Midbrain (tissue), 1 donor: ENCODE measurements at places on chromosomes 6 and 20.
A peak's percentile ranks its signal among the peaks of the same experiment; 100 is the strongest.

- DNase-seq, result no peak
These were observed 45.9 kb upstream of the CENPW start for GRCh38 chr6:126293891-126294524.

GRCh38 chr6:126812010-126812409 lies 306.5 kb upstream of the RSPO3 start:
- no peak for DNase-seq

DNA sequence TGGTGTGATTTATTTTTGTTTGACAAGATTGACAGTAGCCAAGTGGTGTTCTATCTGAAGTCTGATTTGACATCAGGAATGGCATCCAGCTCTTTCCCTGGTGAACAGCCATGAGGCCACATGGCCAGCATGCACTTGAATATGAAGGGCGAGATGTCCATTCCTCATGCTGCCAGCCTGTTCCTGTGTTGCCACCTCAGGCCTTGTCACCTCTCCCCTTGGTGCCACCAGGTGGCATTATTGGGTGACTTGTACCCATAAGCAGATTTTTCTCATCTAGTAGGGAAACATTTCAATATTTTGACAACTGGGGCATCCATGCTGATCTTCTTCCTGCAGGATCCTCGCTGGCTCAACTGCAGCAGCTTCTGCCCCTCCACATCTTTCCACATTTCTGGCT lies 199.1 kb downstream of the ERMARD start:
- no peak for DNase-seq

DNA sequence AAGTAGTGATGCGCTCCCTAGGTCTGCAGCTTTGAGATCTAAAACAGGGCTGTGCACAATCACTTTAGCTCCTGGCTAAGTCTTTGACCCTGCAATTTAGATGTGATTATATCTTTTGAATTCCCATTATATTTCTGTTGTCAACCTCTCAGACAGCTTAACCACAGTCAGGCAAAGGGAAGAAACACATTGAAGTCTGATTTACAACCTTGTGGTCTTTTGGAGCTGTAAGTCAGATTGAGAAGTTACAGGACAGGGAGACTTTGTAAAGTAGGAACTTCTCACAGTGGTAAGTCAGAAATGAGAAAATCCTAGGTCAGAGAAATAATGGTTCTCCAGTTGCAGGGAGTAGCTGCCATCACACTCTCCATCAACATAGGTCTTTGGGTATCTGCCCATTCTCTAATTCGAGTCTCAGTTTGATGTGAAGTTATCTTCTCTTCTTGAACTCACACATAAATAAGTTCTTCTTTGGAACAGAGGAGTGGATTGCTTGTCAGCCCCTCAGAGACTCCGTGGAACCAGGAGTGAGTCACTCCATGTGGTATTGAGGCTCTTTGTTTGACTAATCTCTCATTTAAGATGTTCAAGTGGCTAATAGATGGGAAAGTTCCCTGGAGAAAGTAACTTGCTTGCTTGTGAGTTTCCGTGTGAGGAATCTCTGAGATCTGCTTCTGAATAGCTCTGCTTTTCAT lies 35.0 kb upstream of the SGK1 start:
- no peak for DNase-seq

DNA sequence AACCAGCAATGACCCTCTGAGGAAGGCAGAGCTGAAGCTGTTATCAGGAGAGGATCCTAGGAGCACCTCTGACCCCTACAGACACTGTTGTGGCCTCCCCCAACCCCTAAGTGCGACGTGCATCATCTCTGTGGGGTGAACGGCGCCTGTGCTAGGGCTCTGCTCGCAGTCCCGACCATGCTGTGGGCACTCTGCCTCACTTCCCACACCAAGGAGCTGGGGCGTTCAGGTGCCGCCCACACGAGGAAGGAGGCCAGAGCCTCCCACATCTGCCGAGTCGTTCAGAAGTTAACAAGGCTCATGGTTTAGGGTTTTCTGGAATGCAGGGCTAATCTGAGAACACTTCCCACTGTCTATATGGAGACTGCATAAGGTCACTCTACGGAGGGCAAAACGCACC lies 62.1 kb downstream of the GINS1 start:
- DNase-seq, result no peak

DNA sequence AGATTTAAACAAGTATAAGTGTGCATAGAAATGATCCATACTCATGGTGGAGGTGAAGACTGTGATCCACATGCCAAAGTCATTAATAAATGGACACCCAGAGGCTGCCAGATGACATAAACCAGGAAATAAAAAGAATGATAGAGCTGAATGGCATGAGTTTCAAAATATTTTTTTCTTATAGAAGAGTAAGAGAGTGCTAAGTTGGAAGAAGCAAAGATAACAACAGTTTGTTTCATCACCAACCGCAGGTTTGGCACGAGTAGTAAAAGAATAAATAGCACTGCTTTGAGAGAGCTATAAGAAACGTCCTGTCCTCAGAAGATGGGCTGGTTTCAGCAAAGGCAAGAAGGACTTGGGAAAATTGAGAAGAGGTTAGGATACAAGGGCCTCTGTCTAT lies 246.9 kb downstream of the UBE3D start:
- DNase-seq, result no peak

DNA sequence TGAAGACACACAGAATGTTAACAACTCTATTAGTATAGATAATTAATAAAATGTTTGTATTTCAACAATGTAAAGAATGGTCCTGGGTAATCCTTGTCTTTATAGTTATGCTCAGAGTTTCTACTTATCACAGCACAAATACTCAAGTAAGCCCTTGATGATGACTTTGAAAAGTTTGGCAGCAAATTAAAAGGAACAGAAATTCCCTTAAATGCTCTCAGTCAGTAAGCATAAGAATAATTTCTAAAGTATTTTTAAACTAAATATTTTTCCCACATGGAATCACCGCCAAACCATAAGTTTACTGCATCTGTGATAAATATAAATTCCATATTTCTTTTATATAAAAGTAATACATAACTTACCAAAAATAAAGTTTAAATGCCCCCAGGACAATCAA lies 96.1 kb downstream of the COL12A1 start:
- DNase-seq, result no peak

GRCh38 chr6:30752157-30752927 lies 8.0 kb upstream of the IER3 start:
- peak; percentile 35 for DNase-seq

DNA sequence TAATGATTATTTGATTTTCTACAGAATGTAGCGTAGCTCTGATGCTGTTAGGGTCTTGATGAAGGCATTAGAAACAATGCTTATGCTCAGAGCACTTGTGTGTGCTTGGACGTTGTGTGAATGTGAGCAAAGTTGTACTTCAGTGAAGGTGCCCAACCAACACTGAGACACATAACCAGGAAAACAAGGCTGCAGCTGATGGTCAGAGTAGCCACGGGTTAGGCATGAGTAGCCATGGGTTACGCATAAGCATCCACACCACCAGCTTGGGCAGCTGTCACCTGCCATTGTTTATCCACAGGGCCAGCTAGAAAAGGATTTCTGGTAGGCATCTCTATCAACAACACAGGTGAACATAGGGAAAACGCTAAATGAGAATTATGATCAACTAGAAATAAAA lies 326.6 kb downstream of the NRN1 start:
- DNase-seq, result no peak

DNA sequence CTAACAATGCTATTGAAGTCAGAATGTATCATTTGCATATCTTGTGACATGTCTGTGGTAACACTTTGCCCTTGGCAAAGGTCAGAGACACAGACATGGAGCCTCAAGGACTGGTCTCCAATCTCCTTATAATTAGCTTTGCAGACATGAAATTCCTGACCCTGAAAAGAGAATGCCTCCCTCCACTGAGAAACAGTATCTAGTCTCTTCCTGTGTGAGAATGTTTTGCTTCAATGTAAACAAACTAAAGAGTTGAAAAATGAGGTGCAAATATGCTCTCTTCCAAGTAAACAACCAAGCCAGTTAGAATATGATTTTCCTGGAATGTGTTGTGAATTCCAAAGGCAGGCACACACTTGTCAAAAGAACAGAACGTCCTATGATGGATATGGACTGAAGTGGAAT lies 407.1 kb upstream of the MARCKS start:
- DNase-seq, result no peak

- DNase-seq, result no peak
These were observed 688 bp downstream of the COMMD7 start for GRCh38 chr20:32742322-32743236.

DNA sequence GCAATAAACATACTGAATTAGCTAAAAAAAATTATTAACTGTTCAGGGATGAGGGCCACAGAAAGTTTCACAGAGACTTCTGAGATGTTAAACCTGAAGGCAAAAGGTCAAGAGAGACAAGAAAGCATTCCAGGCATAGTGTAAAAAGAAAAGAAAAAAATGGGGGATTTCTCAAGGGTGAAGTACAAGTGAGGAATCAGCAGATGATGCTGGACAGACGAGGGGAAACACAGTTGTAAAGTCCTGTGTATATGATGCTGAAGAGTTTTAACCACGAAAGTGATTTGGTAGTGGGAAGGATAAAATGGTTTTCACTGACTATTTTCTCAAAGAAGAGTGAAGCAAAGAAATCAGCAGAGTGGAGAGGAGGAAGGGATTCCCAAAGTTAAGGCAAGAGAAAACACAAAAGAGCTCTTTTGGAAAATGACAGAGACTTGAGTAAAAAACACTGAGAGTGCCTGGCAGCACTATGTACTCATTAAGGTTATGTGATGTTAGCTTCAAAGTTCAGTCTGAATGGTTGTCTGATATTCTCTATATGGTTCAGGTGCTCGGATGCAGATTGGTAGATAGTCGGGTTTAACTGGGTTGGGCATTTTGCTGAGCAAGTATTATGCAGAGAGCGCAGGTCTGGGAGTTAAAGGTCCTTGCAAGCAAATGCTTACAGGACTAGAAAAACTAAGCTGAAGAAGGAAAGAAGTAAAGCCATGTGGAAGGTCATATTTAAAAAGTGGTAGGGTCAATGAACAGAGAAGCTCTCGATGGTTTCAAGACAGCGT lies 16.4 kb downstream of the RAB23 start:
- DNase-seq, result no peak

- no peak for DNase-seq
These were observed 51.7 kb downstream of the SLC22A23 start for GRCh38 chr6:3405182-3405518.

- DNase-seq, result no peak
These were observed 769.7 kb downstream of the PTPRT start for GRCh38 chr20:42419814-42420532.

GRCh38 chr6:37826188-37826587 lies 6.7 kb downstream of the ZFAND3 start:
- no peak for DNase-seq

- DNase-seq, result no peak
These were observed 79.6 kb downstream of the RCAN2 start for GRCh38 chr6:46411456-46412197.

- no peak for DNase-seq
These were observed 92.0 kb downstream of the ATXN1 start for GRCh38 chr6:16669227-16669626.

GRCh38 chr6:71292001-71292400 lies 3.4 kb downstream of the OGFRL1 start:
- peak; percentile 23 for DNase-seq

DNA sequence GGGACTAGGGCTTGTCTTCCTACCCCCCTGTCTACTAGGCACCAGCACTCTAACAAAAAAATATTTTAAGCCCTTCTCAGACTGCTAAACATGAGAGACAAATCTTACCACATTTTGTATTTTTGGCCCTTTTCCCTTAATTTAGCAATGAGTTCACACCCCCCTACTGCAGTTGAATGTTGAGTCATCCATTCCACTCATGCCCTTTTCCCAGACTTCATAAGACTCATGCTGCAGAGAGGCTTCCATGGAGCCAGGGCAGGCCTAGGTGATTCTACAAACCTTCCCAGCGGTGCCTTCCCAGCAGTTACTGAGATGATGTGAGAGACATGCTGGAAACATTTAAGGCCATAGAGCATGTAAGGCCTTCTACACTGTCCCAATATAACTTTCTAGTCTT lies 53.9 kb downstream of the PXDC1 start:
- no peak for DNase-seq

DNA sequence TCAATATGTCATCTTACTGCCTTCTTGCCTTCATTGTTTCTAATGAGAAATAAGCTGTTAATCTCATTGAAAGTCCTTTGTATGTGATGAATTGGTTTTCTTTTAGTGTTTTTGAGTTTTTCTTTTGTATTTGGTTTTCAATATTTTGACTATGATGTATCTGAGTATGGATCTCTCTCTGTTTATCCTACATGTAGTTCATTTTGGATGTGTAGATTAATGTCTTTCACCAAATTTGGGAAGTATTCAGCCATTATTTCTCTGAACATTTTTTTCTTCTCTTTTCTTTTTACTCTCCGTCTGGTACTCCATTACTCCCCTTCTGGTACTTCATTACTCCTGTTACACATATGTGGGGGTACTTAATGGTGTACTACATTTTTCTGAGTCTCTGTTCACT lies 337.0 kb upstream of the RNF24 start:
- no peak for DNase-seq

- DNase-seq, result no peak
These were observed 119.0 kb downstream of the RTN4IP1 start for GRCh38 chr6:106510090-106510970.

DNA sequence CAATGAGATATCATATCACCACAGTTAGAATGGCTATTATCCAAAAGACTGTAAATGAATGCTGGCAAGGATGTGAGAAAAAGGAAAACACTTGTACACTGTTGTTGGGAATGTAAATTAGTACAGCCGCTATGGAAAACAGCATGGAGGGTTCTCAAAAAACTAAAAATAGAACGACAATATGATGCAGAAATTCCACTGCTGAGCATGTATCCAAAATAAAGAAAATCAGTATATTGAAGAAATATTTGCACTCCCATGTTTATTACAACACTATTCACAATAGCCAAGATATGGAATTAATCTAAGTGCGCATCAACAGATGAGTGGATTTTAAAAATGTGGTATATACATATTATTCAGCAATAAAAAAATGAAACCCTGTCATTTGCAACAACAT lies 898.9 kb upstream of the MAN1A1 start:
- no peak for DNase-seq

- peak; percentile 60 for DNase-seq
These were observed 174.4 kb upstream of the RIN2 start for GRCh38 chr20:19583532-19584175.

DNA sequence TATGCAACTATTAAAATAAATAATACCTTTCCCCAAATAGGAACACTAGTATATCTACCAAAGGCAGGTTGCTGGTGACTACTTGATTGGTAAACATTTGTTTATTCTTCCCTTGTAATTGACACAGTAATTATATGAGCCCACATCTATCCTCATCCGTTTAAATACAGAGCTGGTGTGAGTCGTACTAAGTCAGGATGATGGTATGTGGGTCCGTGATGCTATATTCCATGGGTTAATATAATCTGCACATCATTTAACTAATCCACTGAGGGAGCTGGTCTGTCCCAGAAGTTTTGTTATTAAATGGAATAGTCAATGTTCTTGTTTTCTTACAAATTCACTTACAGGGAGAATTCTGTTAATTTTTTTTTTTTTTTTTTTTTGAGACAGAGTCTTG lies 164.0 kb upstream of the AGPAT4 start:
- DNase-seq, result no peak
